GM23338 (cell line): ENCODE measurements at places on chromosomes 1 and 21.

DNA sequence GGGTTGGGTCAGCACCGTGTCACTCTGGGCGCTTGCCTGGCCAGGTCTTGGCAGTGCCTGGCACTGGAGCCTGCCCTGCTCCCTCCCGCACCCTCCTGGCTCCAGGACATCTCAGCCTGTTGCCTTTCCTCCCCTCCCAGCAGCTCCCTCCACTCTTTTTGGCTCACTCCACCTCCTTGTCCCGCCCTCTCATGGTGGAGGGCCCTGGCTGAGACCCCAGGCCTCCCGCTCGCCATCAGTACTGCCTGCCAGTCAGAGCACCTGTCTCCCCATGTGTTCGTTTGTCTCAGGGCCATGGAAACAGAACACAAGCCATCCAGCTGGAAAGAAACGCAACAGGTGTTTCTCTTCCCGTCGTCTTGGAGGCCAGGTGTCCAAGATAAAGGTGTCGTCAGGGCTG lies 61.0 kb downstream of the B3GALT5 start:
- H3K36me3 ChIP-seq: no peaks in the 10 kb centered on the region
- H3K4me3 ChIP-seq: no peak overlapping the region
- H3K27me3 ChIP-seq: no peaks in the 10 kb centered on the region
- H3K4me1 ChIP-seq: peaks cover 10% of the 10 kb centered on the region; the same call in 1 of the 2 replicates
- DNase-seq: no peak

DNA sequence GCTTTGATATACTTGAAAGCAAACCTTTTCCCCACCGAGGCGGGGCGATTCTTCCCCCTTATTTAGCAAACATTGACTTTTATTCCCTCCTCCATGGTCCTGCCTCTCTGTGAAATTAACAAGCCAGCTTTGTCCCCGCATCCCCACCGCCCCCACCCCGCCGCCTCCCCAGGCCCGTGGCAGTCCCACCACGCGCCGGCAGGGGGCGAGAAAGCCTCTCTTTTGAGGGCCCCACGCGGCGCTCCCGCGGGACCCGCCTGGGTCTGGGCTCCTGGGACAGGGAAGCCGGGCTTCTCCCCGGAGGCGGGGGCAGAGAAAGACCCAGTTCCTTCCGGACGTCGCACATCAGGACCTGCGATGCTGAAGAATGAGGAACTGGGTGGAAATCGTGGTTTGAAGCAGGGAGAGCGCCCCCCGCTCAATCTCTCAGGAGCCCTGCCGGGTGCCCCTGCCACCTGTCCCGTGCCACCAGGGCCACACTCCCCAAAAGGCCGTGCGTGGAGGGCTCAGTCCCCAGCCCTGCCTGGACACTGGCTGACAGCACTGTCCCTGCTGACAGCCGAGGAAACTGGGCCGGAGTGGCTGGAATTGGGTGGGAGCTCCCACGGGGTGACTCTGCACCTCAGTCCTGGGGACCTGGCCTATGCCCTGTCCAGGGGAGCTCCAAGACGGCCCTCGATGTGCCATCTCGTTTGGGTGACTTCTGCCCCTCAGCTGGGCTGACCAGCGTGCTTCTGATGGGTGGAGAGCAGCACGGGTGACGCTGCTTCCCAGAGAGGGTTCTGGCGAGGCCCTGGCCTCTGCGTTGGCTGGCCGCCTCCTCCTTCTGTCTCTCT lies 8.6 kb upstream of the ACTRT2 start:
- peaks cover 4% of the 10 kb centered on the region; the same call in 1 of the 2 replicates for H3K4me1 ChIP-seq
- DNase-seq: peak; percentile 79
- no peak overlapping the region for H3K27ac ChIP-seq
- H3K4me3 ChIP-seq: no peak overlapping the region
- no peaks in the 10 kb centered on the region for H3K27me3 ChIP-seq
- no peaks in the 10 kb centered on the region for H3K36me3 ChIP-seq

GRCh38 chr21:46636550-46637285 lies 1.2 kb downstream of the PRMT2 start:
- no peaks in the 10 kb centered on the region for H3K27me3 ChIP-seq
- peak overlapping the region; percentile 78 for H3K4me3 ChIP-seq
- DNase-seq: no peak
- no peak overlapping the region for H3K27ac ChIP-seq
- H3K36me3 ChIP-seq: no peaks in the 10 kb centered on the region; the same call in 1 of the 2 replicates

DNA sequence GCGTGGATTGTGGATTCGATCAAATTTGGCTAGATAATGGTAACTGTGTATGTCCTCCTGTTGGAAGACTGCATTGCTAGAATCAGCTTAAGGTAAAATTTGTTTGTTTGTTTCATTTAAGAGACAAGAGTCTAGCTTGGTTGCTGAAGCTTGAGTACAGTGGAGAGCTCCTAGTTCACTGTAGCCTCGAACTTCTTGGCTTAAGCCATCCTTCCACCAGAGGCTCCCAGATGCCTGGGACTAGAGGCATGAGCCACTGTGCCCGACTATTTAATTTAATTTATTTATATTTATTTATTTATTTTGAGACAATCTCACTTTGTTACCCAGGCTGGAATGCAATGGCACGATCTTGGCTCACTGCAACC lies 1.5 kb downstream of the PHACTR4 start:
- H3K27me3 ChIP-seq: no peaks in the 10 kb centered on the region
- no peak overlapping the region for H3K27ac ChIP-seq
- peak overlapping the region; percentile 80 for H3K4me3 ChIP-seq

- no peaks in the 10 kb centered on the region for H3K36me3 ChIP-seq
- no peaks in the 10 kb centered on the region for H3K4me1 ChIP-seq
- no peak overlapping the region for H3K4me3 ChIP-seq
- no peaks in the 10 kb centered on the region for H3K27me3 ChIP-seq
- no peak overlapping the region for H3K27ac ChIP-seq
Measured at GRCh38 chr1:245500546-245500945, 345.8 kb downstream of the KIF26B start.

DNA sequence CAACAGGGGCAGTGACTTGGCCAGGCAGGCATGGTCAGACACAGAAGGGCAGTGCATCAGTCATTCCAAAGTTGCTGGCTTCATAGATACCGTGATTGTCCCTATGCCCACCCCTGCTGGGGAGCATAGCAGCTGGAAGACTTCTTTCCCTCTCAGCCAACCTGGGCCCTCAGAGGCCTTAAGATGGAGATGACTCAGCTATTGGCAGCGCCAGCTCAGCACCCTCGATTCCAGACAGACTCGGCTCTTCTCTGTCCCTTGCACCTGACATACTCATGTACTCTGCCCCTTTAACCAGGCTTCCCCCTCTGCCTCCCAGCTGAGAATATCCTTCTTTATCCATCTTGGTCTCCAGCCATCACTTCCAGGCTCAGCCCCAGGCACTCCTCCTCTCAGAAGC lies 16.8 kb downstream of the SLAMF8 start:
- H3K4me1 ChIP-seq: no peaks in the 10 kb centered on the region; the same call in 1 of the 2 replicates
- H3K27me3 ChIP-seq: no peaks in the 10 kb centered on the region
- no peak for DNase-seq
- H3K4me3 ChIP-seq: no peak overlapping the region
- no peak overlapping the region for H3K27ac ChIP-seq

- H3K4me1 ChIP-seq: no peaks in the 10 kb centered on the region
- no peak for DNase-seq
- no peak overlapping the region for H3K27ac ChIP-seq
- H3K27me3 ChIP-seq: no peaks in the 10 kb centered on the region
Measured at GRCh38 chr21:38334866-38335265, 78.1 kb downstream of the KCNJ15 start.

DNA sequence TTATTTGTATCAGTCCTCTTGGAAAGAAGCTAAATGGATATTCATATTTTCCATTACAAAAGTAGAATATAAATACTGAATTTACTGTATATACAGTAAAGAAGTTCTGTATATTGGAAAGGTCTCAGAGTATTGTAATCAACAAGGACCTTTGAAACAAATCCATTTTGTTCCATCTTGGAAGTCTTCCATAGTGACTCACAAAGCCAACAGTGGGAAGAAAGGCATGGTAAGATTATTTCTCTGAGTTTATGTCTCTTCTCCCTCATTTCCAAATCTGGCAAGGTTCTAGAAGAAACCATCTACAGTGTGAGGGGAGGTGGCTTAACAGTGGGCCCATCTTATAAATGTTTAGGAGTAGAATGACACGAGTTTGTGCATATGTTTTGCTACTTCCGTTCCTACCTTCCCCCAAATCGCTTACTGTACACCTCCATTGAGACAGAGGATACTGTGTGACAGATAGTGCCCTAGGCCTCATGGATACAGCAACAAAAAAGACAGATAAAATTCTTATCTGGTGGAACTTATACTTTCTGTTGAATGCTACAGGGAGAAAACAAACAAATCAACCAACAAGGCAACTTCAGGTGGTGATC lies 22.1 kb upstream of the SSX2IP start:
- H3K27ac ChIP-seq: no peak overlapping the region
- no peaks in the 10 kb centered on the region for H3K27me3 ChIP-seq
- H3K36me3 ChIP-seq: no peaks in the 10 kb centered on the region
- no peak for DNase-seq
- peaks cover 10% of the 10 kb centered on the region; the same call in 1 of the 2 replicates for H3K4me1 ChIP-seq

DNA sequence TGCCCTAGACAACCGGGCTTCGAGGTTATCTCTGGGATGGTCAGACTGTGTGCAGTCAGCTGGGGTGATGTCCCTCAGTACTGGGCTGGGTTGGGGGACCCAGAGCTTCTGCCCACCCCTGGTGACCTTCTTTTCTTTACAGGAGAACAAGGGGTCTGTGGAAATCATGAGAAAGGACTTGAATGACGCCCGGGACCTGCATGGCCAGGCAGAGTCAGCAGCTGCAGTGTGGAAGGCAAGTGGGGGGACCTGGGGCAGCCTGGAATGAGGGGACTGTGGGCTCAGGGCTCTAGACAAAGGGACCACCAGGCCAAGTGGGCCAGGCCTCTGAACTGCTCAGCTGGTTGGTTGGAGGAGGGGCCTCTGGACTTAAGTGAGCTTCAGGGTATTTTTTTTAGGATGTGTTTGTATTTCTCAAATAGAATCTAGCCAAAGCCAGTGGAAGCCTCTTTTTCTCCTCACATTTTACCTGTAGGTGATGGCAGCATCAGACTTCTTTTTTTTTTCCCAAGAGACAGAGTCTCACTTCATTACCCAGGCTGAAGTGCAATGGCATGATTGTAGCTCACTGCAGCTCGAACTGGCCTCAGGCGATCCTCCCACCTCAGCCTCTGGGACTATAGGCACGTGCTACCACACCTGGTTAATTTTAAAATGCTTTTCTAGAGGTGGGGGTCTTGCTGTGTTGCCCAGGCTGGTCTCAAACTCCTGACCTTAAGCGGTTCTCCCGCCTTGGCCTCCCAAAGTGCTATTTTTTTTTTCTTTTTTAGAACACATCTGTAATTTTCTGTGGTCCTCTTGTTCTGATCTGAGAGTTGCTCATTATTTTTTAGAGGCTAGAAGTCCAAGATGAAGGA lies 1.9 kb downstream of the RNF187 start:
- H3K27me3 ChIP-seq: 0 out of 2 replicates have a peak, but pooled peaks cover 2% of the 10 kb centered on the region
- H3K27ac ChIP-seq: no peak overlapping the region
- no peak for DNase-seq
- H3K36me3 ChIP-seq: no peaks in the 10 kb centered on the region; the same call in 1 of the 2 replicates
- peak overlapping the region; percentile 99 for H3K4me3 ChIP-seq

- 0 out of 2 replicates have a peak, but pooled peaks cover 8% of the 10 kb centered on the region for H3K36me3 ChIP-seq
- DNase-seq: peak; percentile 8
- H3K4me3 ChIP-seq: no peak overlapping the region
- H3K4me1 ChIP-seq: no peaks in the 10 kb centered on the region
- no peaks in the 10 kb centered on the region for H3K27me3 ChIP-seq
- H3K27ac ChIP-seq: no peak overlapping the region
Measured at GRCh38 chr1:206419250-206419649, 51.0 kb upstream of the IKBKE start.

DNA sequence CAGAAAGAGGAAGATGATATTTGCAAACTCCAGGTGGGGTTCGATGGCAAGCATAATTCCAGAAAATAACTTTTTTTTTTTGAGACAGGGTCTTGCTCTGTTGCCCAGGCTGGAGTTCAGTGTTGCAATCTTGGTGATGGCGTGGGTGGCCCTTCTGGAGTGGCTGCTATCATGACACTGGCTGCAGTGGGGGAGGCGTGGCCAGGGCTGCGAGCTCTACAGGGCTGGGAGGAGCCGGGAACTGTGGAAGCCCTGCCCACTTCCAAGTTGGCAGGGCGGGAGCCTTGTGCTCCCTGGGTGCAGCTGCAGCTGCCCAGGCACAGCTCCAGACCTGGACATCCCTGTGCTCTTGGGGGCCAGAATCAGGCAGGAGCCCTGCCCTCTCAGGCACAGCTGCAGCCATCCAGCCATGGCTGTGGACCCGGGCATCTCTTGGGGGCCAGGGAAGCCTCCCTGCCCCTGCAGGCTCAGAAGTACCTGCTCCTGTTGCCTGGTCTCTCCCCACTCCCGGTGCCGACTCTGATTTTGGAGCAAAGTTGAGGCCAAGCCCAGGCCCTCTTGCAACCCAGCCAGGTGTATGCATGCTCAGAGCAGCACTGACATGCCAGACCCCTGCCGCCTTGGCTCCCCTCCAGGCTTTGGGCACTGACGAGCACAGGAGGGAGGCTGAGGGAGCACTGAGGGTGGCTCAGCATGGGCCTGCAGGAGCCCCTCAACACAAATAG lies 7.2 kb upstream of the BCL10 start:
- DNase-seq: peak; percentile 37
- H3K4me1 ChIP-seq: peaks cover 13% of the 10 kb centered on the region; the same call in 1 of the 2 replicates
- no peaks in the 10 kb centered on the region for H3K27me3 ChIP-seq
- H3K4me3 ChIP-seq: no peak overlapping the region
- no peaks in the 10 kb centered on the region for H3K36me3 ChIP-seq
